ENCODE measurements at places on chromosomes 7 and 10.

GRCh38 chr7:142581341-142581740, 167.9 kb upstream of the PRSS1 start:
- peak; percentile 76 for DNase-seq

- no peak for DNase-seq
Measured at GRCh38 chr7:103704701-103705100, 258.7 kb upstream of the SLC26A5 start.

GRCh38 chr7:118583641-118584040, 359.1 kb downstream of the ANKRD7 start:
- DNase-seq = no peak

- no peak for DNase-seq
Measured at GRCh38 chr10:707861-708260, 18.4 kb upstream of the DIP2C start.

- DNase-seq = no peak
Measured at GRCh38 chr7:85215098-85215497, 28.2 kb upstream of the SEMA3D start.

Data from hematopoietic multipotent progenitor cell treated with erythropoietin and hydrocortisone succinate and interleukin-3 and kit ligand, for 4 days (in vitro differentiated cells).